ENCODE measurements at places on chromosomes 2 and 18.
A peak's percentile ranks its signal among the peaks of the same experiment; 100 is the strongest.

- DNase-seq, result no peak
- H3K4me1 ChIP-seq, result peaks cover 4% of the 10 kb centered on the region
- peaks cover 5% of the 10 kb centered on the region for H3K36me3 ChIP-seq
- H3K27ac ChIP-seq, result no peak overlapping the region
- H3K4me3 ChIP-seq, result no peak overlapping the region
Observed at GRCh38 chr2:151767536-151767935, 33.3 kb upstream of the NEB start.

GRCh38 chr2:69549421-69549820 is 94.1 kb downstream of the AAK1 start:
- no peak for DNase-seq
- no peak overlapping the region for H3K27ac ChIP-seq
- peaks cover 12% of the 10 kb centered on the region for H3K36me3 ChIP-seq
- H3K4me3 ChIP-seq, result no peak overlapping the region
- H3K27me3 ChIP-seq, result no peaks in the 10 kb centered on the region

GRCh38 chr2:217086038-217086522 is 226.2 kb upstream of the TNP1 start:
- H3K27ac ChIP-seq, result no peak overlapping the region
- H3K36me3 ChIP-seq, result no peaks in the 10 kb centered on the region
- peaks cover 14% of the 10 kb centered on the region for H3K27me3 ChIP-seq
- no peak overlapping the region for H3K4me3 ChIP-seq
- peaks cover 12% of the 10 kb centered on the region for H3K4me1 ChIP-seq
- DNase-seq, result no peak

GRCh38 chr2:191247381-191248057 is 2.3 kb downstream of the MYO1B start:
- DNase-seq, result no peak
- no peak overlapping the region for H3K27ac ChIP-seq
- peaks cover 20% of the 10 kb centered on the region for H3K27me3 ChIP-seq
- no peak overlapping the region for H3K4me3 ChIP-seq

- peaks cover under 1% of the 10 kb centered on the region for H3K36me3 ChIP-seq
- no peak overlapping the region for H3K27ac ChIP-seq
- H3K4me1 ChIP-seq, result no peaks in the 10 kb centered on the region
- no peak overlapping the region for H3K4me3 ChIP-seq
Observed at GRCh38 chr18:6328621-6329010, 86.1 kb downstream of the L3MBTL4 start.

DNA sequence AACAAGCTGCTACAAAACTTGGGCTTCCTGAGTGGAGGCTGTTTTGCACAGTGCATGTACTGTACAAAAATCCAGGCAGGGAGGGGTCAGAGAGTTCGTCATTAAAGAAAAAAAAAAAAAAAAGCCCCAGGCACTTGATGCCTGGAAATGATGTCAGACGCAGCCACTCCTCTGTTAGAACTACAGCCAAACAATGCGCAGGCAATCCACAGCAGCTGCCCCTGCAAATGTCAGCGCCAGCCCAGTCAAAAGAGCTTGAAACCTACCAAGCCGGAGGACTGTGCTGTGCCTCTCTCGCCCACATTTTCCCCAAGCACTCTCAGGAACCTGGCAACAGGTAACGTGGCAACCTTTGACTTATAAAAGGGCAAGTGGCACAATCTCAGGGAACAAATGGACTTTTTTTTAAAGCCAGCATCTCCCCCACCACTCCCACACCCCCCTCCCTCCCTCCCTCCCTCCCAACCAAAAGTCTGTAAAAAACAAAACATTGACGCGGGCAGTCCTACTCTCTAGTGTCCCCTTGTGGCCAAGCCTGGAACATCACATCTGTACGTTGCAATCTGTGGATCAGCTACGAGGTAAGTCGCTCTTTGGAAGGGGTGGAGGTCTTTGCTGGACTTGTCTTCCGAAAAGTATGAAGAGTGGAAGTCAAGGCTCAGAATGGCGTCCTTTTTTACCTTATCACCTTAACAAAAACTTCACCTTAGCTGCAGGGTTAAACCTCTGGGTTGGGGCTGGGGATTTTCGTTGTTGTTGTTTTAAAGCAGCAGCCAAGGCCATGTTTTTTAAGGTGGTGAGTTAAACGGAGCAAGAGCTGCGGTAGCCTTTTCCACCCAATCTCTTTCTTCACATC is 144.2 kb downstream of the TGIF1 start:
- peak overlapping the region; percentile 99 for H3K27ac ChIP-seq
- H3K4me1 ChIP-seq, result peaks cover 48% of the 10 kb centered on the region
- DNase-seq, result peak; percentile 85
- peak overlapping the region; percentile 89 for H3K4me3 ChIP-seq

- H3K4me1 ChIP-seq, result peaks cover 16% of the 10 kb centered on the region
- H3K4me3 ChIP-seq, result no peak overlapping the region
- H3K27me3 ChIP-seq, result no peaks in the 10 kb centered on the region
- no peak for DNase-seq
Observed at GRCh38 chr18:79275992-79276391, 119.7 kb upstream of the NFATC1 start.

Measured in naive thymus-derived CD8-positive, alpha-beta T cell (primary cell).